ENCODE measurements at places on chromosomes 16 and 17. TPM values are rescaled to one million over a fixed set of nuclear protein-coding genes. Genes with fewer than 3 reads are reported as not detected.
A peak's percentile ranks its signal among the peaks of the same experiment; 100 is the strongest.

DNA sequence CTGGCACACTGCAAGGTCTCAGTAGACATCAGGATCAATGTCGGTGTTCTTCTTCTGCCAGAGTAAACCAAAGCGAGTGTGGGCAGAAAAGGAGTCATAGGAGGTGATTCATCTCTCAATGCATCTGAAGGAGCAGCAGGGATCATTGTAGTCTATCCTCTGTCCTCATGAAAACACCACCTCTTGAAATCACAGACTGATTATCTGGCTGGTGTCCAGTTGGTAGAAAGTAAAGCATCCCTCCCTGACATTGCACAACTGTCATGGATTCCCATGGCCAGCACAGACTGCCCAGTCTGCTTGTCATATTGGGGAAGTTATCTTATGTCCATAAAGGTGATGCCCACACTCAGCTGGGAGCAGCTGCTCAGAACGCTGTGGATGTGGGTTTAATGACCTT is 74.1 kb downstream of the ABCC12 start:
- DNase-seq, result no peak

DNA sequence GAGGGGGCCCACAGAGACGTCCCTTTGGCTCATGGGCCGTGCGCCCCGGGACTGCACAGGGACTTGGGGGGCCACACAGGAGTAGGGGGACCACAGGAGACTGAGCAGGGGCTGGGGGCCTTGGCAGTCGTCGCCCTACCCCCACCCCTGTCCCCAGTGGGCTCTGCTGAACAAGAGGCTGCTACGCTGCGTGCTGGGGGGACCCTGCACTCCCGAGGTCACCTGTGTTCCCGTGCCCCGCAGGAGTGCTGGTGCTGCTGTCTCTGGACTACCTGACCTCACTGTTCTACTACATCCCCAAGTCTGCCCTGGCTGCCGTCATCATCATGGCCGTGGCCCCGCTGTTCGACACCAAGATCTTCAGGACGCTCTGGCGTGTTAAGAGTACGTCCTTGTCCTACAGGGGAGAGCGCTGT is 14.4 kb upstream of the RNF213 start:
- no peak for DNase-seq

GRCh38 chr17:80621335-80621996 is 76.8 kb downstream of the RPTOR start:
- no peak for DNase-seq

GRCh38 chr16:2738615-2739014 is 13.8 kb upstream of the SRRM2 start:
- no peak for DNase-seq

DNA sequence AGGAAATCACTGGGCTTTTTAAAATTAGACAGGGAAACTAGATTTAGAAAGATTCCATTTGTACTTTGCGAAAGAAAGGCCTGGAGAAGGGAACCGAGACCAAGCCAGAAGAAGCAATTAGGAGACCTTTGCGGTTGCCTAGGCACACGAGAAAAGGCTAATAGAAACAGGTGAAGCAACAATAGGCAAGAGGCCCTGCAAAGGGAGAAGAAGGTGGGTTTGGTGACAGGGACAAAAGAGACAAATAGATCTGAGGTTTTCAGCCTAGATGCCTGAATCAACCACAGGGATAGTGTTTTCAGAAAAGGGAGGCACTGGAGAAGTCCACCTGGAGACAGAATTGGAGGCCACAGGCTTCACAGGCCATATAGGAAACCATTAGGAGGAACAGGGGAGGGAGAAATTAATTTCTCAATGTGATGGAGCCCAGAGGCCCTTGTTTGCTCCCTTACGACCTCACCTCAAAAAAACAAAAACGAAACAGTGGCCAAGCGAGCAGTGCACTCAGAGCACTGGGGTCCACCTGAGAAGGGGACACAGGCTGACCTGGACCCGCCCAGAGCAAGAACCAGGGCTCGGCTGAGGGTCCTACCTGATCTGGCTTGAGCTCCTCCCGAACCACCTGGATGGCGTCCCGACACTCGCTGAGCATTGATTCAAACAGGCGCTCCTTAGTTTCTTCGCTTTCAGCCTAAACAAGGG is 22.3 kb downstream of the SRP68 start:
- no peak for DNase-seq

GRCh38 chr17:28467456-28468025 is 5.9 kb upstream of the SLC13A2 start:
- no peak for DNase-seq

GRCh38 chr17:48717367-48718226 is 4.7 kb downstream of the PRAC1 start:
- DNase-seq, result no peak

DNA sequence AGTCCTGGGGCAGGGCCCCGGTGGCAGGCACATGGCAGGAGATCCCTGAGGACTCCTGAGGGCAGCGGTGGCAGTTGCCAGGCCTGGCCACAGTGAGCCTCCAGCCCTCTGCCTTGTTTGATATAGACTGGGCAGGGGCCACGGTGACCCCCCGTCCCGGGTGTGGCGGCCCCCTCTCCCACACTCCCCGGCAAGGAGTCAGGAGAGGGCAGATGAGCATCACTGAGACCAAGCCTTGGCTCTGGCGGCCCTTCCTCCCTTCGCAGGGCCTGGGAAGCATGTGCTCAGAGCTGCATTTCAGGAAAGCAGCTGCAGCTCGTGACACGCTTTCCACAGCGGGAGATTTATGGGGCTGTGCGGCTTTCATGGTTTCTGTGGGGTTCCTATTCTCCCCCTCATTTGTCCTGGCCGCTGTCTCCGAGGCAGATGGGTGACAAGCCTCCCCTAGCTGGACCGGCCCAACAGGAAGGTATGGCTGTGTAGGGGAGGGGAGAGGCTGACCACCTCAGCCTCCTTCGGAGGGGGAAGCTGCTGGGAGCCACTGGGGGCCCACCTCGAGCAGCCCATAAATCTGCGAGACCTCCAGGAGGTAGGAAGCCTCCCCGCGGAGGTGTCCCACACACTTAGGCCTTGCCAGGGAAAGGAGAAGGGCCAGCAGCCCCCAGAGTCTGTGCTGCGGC is 211.4 kb downstream of the NTN1 start:
- DNase-seq, result no peak

- no peak for DNase-seq
Measured at GRCh38 chr17:44310188-44310587, 1.8 kb downstream of the RUNDC3A start.

GRCh38 chr16:66425651-66426050 is 1.4 kb upstream of the BEAN1 start:
- no peak for DNase-seq

GRCh38 chr17:59621771-59622170 is 2.1 kb downstream of the CLTC start:
- no peak for DNase-seq

- no peak for DNase-seq
Measured at GRCh38 chr16:1615761-1616160, 3.6 kb downstream of the CRAMP1 start.

DNA sequence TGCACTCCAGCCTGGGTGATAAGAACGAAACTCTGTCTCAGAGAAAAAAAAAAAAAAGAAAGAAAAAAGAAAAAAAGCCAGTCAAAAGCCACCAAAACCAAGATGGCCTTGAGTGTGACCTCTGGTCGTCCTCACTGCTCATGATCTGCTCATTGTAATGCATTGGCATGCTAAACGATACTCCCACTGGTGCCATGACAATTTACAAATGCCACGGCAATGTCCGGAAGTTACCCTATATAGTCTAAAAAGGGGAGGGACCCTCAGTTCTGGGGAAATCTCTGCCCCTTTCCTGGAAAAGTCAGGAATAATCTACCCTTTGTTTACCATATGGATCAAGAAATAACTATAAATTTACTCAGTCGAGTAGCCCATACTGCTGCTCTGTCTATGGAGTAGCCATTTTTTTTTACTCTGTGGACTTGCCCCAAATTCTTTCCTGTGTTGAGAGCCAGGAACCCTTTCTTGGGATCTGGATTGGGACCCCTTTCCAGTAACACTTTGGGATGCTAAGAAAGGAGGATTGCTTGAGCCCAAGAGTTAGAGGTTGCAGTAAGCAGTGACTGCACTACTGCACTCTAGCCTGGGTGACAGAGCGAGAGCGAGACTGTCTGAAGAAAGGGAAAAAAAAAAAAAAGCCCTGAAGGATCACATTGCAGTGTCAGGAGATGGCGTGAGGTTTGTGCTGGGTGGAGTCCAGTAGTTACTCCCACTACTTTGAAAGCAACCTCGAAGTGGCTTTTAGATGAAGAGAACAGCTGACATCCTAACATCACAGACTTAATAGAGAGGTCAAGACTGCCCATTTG is 3.7 kb upstream of the TMEM231 start:
- peak; percentile 13 for DNase-seq

DNA sequence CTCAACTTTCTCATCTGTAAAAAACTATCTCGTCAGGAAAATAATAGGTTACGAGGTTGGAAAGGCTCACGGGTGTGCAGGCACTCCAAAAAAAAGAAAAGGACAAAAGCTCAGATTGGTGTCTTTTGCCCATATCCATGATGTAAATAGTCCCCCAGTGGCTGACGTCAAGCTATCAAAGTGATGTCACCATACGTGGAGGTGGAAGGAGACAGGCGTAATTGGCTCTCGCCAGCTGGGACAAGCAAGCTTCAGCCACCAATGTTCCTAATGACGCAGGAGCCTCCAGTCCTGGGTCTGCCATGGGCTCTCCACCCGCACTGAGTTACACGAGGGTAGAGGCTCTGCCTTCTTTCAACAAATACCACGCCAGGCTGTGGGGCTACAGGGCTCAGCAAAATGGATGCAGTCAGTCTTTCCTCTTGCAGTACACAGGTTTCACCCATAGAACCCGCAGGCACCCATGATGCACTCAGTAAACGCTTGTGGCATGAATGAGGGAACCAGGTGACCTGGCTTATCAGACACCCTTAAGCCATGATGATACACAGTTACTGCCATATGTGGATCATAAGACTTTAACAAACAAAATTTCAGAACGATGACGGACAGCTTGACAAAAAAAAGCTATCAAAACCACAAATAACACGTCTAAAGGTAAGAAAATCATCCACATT is 50.5 kb downstream of the COTL1 start:
- no peak for DNase-seq

MSLN gene
- total RNA-seq, result 3.9 TPM

MGAT5B gene
- total RNA-seq, result not detected

CACNA1G gene
- 0.05 TPM for total RNA-seq

MRPL12 gene
- total RNA-seq, result 88.4 TPM

GRIN2C gene
- total RNA-seq, result 0.03 TPM
